ENCODE measurements at places on chromosomes 4 and X.

GRCh38 chr4:28886934-28887333 lies 1833.2 kb upstream of the PCDH7 start:
- H3K27me3 ChIP-seq: no peaks in the 10 kb centered on the region
- no peaks in the 10 kb centered on the region for H3K36me3 ChIP-seq
- H3K27ac ChIP-seq: no peak overlapping the region
- DNase-seq: no peak

DNA sequence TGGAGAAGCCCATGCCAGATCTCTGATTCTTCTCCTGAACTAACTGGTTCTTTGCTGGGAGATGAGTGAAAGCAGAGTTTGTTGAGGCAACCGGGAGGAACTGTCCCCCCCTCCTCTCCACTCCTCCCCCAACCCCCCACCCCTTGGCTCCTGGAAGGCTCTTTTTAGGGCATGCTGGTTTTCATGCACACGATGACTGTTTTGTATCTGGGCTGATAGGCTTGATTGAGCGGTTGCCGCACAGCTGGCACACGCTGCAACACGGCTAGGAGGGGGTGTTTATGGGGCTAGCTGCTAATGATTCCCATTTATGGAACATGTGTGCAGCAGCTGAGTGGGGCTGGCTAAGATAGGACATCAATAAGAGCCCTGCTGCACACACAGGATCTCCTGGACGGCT lies 137.2 kb downstream of the SMIM20 start:
- H3K27ac ChIP-seq: no peak overlapping the region
- H3K4me1 ChIP-seq: peaks cover 10% of the 10 kb centered on the region
- H3K36me3 ChIP-seq: no peaks in the 10 kb centered on the region
- no peak overlapping the region for H3K4me3 ChIP-seq
- DNase-seq: no peak

- H3K4me3 ChIP-seq: no peak overlapping the region
- no peaks in the 10 kb centered on the region for H3K27me3 ChIP-seq
- no peak for DNase-seq
- H3K27ac ChIP-seq: no peak overlapping the region
Measured at GRCh38 chrX:71650333-71650969, 16.9 kb upstream of the LOC101059915 start.

GRCh38 chrX:33330798-33331197 lies 119.4 kb upstream of the DMD start:
- no peak overlapping the region for H3K27ac ChIP-seq
- no peaks in the 10 kb centered on the region for H3K27me3 ChIP-seq
- H3K4me3 ChIP-seq: no peak overlapping the region
- no peak for DNase-seq
- no peaks in the 10 kb centered on the region for H3K36me3 ChIP-seq

DNA sequence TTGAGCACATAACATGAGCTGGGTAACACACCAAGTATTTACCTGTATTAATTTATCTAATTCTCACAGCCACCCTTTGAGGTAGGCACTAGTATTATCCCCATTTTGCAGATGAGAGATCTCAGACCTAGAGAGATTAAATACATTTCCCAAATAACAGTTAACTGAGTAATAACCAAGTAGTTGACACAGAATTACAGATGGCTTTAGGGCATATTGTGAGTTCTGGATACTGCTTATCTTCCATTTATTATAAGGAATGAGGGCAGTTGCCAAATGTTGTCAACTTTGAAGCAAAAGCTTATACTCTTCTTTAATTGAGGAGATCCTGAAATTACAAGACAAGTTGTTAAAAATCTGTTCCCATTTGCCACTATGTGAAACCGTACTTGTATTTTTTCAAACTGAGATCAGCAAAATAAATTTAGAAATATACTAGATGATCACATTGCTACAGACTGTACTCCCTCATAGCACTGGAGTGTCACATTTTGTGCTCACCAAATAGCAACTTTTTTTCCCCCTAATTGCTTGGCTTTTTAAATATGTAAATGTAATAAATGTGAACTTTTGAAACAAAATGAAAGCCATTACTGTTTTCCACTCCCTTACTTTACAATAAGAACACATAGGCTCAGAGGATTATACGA lies 62.0 kb downstream of the ZNF827 start:
- peaks cover 15% of the 10 kb centered on the region for H3K4me1 ChIP-seq
- H3K36me3 ChIP-seq: no peaks in the 10 kb centered on the region
- no peak overlapping the region for H3K4me3 ChIP-seq
- H3K27ac ChIP-seq: no peak overlapping the region

GRCh38 chr4:111957116-111957515 lies 188.1 kb upstream of the FAM241A start:
- no peak overlapping the region for H3K27ac ChIP-seq
- H3K4me3 ChIP-seq: no peak overlapping the region
- DNase-seq: no peak
- no peaks in the 10 kb centered on the region for H3K4me1 ChIP-seq
